ENCODE measurements at places on chromosomes 4 and X.
A peak's percentile ranks its signal among the peaks of the same experiment; 100 is the strongest.

GRCh38 chrX:16014171-16014570 lies 109.2 kb upstream of the GRPR start:
- DNase-seq: no peak

GRCh38 chr4:152828122-152828521 lies 48.4 kb downstream of the ARFIP1 start:
- no peak for DNase-seq

- no peak for DNase-seq
Observed at GRCh38 chr4:156969101-156969500, 2.5 kb downstream of the PDGFC start.

DNA sequence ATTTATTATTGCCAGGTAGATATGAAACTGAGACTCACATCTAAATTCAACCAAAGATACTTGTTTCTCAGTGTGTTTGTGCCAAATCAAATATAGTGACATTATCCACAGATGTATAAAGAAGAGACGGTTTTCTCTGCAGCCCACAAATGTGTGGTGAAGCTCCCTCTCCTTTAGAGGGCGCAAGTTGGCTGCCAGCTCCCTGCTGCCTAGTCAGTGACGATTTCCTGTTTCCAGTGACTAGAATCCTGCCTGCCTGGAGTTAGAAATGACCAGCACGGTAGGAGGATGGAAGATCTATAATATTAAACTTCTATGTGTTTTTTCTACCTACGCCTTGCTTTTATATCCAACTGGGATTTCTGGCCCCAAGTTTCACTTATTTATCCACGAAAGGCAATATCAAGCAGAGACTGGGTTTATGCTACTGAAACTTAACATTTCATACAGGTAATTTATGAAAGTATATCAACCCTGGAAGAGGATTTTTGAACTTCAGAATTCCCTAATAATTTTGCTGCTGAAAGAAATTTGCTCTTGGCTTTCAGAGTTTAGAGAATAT lies 1793.7 kb upstream of the TENM3 start:
- no peak for DNase-seq

DNA sequence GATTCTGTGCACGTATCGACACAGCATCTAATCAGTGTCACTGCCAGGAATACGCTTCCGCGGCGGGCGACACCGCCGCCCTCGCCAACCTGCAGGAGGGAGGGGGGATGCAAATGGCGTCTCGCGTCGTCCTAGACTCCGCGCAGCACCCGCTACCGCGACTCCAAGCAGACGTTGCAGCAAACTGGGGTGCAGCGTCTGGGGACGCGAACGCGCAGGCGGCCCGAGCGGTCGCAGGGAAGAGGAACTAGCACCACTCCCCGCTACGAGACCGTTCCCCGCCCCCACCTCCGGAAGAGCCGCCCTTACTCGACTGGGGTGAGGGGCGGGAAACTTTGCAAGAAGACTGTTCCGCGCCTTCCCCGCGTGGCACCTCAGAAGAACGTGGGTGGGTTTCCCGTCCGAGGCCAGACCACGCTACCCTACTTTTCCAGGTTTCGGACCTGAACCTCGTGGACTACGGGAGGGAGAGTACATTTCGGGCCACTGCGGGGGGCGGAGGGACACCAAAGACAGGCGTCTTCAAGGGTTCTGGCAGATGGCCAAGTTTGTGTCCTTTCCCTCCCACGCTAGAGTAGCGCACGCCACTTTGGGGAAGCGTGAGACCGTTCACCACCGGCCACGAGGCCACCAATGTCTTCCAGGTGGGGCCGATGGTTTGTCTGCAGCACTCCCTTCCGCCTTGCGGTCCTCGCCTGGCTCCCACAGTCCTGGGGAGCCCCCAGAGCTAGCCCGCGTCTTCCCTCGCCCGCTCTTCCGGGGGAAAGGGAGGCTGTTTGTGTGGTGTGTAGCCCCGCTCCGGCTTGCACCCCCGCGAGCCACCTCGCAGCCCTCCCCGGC lies 78.0 kb upstream of the BCOR start:
- DNase-seq: peak; percentile 57

DNA sequence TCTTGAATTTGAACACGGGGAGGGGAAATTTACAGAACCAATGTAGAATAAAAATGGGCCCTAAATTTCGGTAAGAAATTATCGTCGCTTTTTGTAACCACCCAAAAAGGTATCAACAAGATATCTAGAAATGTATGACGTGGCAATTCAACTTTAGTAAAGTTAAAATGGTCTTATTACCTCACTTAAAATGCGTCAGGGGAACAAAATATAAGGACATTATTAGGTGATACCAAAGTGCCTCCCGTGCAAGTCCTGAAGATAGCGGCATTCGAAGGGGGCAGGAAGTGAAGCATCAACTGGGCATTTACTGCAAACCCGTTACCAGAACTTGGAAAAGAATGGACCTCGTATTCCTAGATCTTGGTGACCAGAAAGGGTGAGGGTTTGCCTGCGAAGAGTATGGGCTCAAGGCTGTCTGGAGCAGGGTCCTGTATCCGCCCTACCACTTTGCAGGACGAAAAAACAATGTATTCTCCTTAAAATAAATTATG lies 980 bp downstream of the AP1S2 start:
- no peak for DNase-seq

DNA sequence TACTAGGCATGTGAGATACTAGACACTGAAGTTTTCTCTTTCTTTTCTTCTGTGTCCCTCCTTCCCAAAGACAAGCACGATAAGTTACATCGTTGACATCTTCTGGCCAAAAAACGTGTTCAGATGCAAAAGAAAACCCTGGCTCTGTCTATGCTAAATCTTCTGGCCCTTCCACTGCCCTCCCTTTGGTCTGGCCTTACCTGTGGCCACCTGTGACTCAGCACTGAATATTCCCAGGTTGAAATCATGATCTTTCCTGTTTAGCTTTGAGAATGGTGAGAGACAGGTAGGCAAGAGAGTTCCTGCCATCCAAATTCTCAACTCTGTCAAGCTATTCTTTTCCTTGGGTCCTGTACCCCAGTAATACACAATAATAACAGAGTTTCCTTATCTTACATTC lies 12.3 kb downstream of the CLCN5 start:
- DNase-seq: no peak

GRCh38 chr4:180261346-180261745 lies 1981.9 kb upstream of the TENM3 start:
- no peak for DNase-seq

DNA sequence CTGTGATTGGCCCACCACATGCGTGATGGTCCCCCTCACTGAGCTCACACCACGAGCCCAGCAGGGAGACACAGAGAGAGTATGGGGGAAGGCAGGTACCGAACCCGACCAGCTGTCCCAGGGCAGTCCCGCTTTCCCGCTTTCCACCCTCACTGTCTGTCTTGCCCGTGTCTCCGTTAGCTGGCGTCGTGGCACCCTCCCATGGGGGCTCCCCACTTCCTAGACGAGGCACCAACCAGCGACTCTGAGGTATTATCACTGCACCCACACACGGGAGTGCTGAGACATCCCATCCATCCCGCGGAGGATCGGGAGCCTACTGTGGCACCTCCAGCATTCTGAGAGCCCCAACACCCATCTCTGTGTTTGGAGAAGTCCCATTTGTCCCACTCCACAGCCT lies 43.0 kb upstream of the NHSL2 start:
- no peak for DNase-seq

- DNase-seq: peak; percentile 53
Observed at GRCh38 chr4:145482209-145483037, 770 bp downstream of the SMAD1 start.

DNA sequence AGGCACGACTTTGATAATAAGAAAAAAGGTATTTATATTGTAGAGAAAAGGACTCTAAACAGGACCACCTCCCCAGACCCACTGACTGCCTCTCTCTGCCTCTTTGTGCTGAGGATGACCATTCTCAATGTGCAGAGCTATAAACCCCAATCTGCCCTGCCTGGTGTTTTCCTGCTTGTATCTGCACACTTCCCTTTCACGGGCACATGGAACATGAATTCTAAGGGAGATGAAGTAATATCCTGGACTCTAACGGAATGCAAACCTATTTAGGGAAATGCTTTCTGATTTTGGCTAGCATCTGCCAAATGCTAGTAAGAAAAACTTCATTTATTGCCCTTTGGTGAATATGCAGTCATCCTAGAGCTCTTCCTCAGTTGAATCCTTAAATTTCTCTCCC lies 2.4 kb downstream of the DIPK2B start:
- DNase-seq: no peak

DNA sequence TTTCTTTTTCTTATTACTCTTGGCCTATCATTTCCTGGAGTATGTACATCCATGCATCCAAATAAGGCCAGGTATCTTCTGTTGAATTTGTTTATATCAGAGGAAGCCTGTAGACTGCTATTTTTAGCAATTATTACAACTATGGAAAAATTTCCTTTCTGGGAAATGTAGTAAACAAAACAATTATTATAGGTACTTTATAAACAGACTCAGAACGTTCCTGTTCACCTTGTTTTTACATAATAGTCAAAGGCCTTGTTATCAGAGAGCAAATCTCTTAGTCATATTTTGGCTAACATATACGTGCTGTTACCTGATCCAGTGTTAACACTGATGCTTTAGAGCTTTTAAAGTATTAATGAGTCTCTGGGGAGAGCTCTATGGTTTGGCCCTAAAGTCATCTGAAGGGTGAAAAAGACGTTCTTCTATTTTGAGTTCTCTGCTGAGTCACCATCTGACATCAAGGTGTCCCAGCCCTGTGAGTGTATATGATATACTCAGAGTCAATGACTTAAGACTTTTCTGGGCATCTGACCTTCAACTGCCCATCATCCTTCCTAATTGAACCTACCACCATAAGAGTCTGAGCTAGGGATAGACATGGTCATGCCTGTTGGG lies 7.3 kb downstream of the SPARCL1 start:
- DNase-seq: no peak

GRCh38 chrX:143571521-143571920 lies 54.2 kb upstream of the SPANXN3 start:
- no peak for DNase-seq

DNA sequence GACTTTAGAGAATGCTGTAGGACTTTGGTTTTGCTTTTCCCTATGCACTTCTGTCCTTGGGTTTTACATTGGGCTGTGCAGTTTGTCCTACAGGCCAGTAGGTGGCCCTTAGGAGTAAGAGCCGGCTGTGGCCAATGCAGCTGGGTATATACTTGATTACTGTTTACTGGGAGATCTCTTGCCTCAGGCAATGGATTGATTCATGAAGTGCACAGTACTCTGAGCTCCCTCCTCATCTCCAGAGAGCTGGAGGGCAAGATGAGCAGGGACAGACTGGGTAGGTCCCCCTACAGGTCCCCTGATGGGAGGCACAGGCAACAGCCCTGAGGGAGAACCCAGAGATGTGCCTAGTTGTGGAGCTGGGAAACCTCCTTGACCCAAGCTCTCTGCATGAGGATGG lies 103.8 kb upstream of the QRFPR start:
- no peak for DNase-seq

DNA sequence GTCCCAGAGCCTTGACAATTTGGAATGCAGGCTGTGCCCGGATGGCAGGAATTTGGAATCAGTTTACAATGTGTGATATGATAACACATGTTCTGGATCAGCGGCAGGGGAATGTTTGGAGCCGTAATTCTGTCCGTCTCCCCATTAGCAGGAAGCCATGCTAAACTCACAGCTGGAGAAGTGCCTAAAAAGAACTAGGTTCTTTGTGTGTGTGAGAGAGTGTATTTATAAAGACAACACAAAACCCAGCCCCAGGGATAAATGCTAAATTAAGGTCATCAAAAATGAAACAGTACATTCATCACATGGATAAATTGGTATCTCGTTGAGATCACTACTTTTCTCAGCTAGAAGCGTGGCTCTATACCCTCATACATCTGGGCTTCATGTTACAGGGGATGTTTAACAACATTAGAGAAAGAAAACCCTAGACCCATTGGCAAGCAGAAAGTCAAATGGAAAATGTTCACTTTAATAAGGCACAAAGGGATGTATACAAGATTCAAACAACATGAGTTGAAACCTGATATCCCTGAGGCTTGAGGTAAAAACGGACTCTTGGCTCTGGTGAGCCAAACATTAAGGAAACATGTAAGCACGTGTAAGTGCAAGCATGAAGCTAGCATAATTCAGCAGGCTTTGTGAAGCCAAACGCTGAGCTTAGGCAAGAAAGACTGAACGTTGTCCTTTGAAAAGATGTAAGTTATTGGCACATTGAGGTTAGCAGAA lies 18.0 kb upstream of the TMEM131L start:
- no peak for DNase-seq

DNA sequence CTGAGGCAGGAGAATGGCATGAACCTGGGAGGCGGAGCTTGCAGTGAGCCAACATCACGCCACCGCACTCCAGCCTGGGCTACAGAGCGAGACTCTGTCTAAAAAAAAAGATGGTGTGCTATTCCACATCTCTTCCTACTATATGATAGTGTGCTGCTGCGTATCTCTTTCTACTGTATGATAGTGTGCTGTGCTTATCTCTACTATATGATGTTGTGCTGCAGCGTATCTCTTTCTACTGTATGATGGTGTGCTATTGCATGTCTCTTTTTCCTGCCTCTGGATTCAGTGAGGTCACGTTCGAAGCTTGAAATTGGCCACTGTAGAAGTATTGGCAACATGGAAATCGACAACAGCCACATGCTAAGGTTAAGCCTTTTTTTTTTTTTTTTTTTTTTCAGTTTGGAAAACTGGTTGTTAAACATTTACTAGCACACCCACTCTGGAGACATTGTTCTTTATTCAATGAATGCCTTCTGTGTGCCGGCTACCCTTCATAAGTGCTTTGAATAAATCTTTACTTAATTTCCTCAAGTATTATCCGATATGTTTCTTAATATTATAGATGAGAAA lies 31.0 kb downstream of the ARFIP1 start:
- no peak for DNase-seq

DNA sequence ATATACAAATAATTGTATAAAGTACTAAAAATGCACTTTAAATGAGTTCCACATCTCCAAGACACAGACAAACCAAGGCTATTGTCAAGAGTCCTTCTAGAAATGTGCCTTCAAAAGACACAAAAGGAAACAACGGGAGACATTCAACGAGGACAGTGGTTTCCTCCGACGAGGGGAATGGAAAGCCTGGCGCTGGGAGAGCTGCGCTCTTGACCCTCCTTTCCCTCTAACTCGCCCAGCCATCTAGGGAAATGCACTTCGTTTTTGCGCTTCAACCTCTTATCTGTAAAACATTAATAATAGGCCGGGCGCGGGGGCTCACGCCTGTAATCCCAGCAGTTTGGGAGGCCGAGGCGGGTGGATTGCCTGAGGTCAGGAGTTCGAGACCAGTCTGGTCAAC lies 37.0 kb downstream of the ZFP42 start:
- no peak for DNase-seq

DNA sequence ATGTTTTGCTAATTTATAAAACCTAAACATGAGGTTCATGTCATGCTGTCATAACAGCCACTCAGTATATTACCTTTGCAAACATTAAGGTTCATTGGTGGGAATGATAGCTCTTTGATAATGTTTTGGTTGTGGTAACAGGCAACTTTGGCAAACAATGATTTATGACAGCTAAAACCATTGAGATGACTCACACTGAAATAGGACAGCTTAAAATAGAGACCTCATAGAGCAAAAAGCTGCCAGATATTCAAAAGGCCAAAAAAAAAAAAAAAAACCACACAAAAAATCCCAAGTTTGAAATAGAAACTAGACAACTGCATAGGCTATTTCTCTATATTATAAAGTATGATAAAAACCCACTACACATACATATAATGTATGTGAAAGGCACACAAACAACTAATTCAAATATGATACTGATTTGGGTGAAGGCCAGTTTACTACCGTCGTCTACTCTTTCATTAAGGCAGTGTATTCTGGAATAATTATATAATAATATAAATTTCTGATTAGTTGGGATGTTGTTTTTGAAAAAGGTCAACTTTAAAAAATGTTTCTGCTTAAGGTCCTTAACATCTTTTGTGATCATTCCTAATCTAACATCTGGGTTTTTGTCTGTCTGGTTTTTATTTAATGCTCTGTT lies 646.0 kb upstream of the PITX2 start:
- no peak for DNase-seq

Measured in stimulated activated CD4-positive, alpha-beta T cell treated with anti-CD3 and anti-CD28 coated beads, Interleukin-1b, Interleukin-23, amount 100 ng/mL, for 1 hour (primary cell).